ENCODE measurements at places on chromosomes 6 and 20.

DNA sequence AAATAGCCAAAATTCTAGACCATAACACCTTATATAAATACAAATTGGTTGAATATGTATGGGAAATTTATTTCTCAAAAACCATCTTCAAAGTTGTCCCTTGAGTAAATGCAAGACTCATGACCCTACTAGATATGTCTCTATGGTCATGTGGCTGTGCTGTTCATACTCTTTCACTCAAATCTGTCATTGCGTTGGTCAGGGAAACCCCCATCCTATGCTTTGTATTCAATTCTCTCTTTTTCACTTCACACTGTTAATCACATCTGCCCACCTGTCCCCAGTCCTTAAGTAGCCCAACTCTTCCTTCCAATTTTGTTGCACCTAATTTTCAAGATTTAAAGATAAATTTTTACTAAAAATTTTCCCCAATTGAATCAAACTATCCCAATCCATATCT, 51.0 kb downstream of the RPS12 start:
- no peak for DNase-seq

- DNase-seq = no peak
Measured at GRCh38 chr6:37492236-37492972, 7.3 kb downstream of the CCDC167 start.

DNA sequence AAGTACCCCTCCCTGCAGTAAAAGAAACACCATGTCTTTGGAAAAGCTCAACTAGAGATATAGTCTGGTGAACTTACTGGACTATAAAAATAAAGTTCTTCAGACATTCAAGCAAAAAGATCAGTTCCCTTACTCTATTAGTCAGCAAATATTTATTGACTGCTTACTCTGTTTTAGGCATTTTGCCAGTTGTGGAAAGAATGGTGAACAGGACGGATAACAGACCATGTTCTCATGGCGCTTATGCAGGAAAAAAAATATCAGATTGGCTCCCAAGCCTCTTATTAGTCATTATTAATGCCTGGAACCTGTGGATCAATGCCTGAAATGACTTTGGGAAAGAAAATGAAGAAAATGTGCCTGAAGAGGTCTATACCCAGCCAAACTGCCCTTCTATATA, 282.2 kb upstream of the EPHA7 start:
- DNase-seq = peak; percentile 14

DNA sequence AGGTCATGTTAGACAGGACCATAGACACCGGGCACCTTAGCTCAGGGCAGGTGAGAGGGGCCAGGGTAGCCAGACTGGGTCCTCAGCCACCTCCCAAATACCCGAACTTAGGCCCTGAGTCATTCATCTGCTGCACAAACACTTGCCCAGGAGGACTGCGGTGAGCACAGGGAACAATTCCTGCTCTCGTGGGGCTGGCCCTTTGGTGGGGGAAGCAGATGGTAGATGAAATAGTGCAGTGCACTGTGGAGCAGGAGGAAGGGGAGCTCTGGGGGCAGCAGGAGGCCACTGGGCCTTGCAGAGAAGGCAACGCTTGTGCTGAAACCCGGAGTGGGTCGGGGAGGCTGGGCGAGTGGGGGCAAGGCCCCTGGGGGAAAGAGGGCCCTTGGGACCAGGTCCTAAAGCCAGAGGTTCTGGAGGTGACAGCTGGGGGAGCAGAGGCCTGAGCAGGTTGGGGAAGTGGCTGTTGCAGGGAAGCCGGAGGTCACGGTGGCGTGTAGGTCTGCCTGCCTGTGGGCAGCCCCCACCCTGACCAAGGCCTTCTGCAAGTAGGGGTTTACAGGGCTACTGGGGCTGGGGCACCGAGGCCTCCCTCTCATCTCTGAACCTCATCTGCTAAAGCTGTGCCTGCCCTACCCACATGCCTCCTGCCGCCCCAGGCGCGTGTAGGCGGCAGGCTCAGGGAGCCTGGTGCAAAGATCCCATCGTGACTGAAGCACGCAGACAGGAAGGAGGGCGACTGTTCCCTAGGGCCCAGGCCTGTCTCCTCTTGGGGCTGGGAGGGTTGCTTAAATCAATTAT, 4.7 kb upstream of the NPBWR2 start:
- DNase-seq = no peak

- DNase-seq = no peak
Measured at GRCh38 chr6:74973591-74973990, 232.3 kb downstream of the COL12A1 start.

GRCh38 chr20:43936805-43937204, 22.2 kb downstream of the TOX2 start:
- no peak for DNase-seq

GRCh38 chr6:10151144-10151915, 263.5 kb downstream of the TFAP2A start:
- peak; percentile 92 for DNase-seq

- no peak for DNase-seq
Measured at GRCh38 chr6:53960311-53960710, 150.9 kb upstream of the MLIP start.

DNA sequence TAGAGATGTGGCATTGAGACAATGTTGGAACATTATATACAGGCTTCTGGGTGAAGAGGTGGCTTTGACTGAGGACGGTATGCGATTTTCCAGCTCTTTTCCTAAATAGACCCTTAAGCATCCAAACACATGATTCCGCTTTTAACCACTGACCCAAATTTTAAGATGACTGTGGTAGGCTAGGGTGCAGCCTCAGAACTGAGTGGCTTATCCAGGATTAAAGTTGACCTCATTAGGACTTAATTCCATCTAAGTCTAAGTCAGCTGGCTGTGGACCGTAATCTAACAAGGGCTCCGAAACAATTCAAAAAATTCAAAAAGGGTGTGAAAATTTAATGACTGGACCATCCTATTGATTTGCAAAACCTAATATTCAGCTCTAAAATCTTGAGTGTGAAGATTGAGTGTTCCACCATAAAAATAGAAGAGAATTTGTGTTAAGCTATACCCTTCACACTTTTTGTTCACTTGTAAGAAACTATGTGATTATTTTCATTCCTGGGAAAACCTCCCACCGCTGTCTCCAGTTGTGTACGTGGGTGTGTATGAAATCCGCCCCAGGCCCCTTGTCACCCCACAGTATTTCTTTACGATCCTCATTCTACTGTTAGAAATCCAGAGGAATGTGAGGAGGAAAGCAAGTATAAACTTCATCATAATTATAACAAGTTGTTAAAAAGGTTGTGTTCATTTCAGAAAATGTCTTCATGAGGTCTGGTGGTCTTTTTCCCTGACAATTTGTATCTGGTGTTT, 2.7 kb downstream of the PCMTD2 start:
- no peak for DNase-seq

DNA sequence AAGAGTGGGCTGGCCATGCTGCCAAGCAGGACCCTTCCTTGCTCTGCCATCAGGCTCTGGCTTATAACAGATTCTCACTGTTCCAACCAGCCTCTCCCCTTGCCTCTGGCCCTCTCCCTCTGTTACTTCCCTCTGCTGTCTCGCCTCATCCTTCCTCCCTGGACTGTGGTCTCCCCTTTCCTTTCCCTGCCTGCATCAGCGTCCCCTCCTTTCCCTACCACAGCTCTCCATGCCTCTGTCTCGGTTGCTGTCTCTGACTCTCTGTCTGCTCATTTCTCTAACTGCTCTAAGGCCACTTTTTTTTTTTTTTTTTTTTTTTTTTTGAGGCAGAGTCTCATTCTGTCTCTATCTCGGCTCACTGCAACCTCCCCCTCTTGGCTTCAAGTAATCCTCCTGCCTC, 173.4 kb downstream of the PTPRT start:
- no peak for DNase-seq

GRCh38 chr6:56230976-56231566, 16.3 kb downstream of the COL21A1 start:
- no peak for DNase-seq

GRCh38 chr20:39993742-39994141, 695.3 kb downstream of the MAFB start:
- peak; percentile 96 for DNase-seq

- no peak for DNase-seq
Measured at GRCh38 chr6:14316651-14317386, 199.2 kb downstream of the CD83 start.

GRCh38 chr20:59004493-59004762, 2.6 kb downstream of the CTSZ start:
- no peak for DNase-seq

GRCh38 chr20:17643531-17644188, 38.4 kb downstream of the RRBP1 start:
- DNase-seq = no peak

DNA sequence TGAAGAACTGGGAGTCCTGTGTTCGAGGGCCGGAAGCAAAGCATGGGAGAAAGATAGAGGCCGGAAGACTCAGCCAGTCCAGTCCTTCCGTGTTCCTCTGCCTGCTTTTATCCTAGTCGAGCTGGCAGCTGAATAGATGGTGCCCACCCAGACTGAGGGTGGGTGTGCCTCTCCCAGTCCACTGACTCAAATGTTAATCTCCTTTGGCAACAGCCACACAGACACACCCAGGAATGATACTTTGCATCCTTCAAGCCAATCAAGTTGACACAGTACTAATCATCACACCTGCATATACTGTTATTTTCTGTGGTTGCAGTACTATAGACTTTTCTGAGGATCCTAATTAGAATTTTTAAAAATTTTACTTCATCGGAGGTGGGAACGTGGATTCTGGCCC, 21.3 kb downstream of the PCMTD2 start:
- DNase-seq = no peak

DNA sequence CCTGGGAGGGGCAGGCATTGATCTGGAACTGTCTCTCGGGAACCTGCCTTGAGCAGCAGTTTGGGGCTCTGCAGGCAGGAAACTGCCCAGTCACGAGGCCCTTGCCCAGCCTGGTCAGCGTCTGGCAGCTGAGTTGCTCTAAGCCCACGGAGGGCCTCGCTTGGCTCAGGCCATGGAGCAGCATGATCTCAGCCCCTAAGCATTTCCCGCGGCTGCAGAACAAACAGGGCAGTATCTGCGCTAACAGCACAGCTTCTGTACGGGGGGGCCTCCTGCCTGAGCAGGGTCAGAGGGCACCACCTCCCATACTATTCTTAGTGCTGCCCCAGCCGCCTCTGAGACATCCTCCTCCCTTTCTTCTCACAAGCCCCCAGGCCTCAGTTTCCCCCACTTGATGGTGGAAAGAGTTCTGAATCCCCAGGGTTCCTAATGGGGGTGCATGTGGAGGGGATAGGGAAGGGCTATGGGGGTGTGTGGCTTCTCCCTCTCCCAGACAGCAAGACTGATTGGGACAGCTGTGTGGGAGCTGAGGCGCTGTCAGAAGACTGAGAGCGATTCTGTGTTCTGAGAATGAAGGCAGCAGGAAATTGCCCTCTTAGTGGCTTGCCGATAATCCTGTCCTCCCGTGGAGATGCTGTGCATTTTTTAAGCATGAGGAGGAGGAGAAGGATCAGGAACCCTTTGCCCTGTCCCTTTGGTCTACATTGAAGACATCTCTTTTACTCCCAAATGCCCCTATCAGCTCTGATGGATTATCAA, 46.4 kb downstream of the MOCS1 start:
- DNase-seq = no peak

DNA sequence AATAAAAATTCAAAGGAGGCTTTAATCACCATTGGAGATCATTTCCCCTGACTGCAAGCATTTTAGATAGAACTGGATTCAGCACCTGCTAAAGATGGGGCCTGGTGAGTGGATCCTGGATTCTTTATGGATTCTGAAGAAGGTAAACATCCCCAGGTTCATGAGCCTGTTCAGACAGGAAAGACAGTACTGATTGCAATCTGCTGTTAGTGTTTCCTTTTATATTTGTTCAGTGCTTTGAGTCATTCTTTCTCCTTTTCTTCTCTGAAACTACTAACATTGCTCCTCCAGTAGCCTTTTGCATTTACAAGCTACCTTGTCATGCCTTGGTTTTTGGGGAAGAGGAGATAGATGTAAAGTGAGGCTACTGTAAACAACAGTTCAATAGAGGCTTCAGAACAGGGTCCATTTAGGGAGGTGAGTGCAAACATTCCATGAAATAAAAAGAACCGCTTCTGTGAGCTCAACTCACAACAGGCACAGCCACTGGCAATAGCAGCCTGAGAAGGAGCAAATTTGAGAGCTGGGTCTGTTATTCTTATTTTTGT, 66.4 kb upstream of the PRL start:
- DNase-seq = peak; percentile 72

DNA sequence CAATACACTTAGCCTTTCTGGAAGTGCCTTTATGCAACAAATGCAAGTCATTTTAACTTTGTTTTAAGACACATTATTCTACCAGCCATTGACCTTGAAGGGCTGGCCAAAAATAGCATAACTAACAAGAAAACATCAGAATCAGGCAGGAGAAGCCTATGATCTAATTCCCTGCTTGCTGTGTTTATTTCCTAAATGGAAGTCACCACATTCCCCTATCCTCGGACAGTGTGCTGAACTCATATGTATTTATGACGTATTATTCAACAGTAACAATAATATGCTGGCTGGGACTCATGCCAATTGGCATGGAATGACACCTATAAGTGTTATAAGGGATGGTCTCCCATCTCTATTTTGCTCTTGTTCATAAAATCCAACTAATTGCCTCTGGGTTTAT, 140.7 kb downstream of the MAP3K7 start:
- DNase-seq = peak; percentile 88

DNA sequence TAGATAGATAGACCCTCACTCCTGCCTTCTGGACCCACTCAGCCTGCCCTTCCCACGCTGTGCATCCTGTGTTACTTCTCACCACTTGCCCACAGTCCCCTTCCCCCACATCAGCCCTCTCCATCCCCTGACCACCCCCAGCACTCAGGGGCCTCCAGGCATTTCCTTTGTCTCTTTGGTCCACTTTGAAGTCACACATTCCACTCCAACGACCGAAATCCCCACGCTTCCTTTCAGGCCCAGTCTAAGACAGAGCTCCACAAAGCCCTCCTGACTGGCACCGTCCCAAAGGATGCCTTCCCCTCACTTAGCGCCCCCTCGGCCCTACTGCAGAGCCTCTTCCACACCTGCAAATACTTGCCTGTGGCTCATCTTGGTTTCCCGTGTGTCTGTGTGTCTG, 83.8 kb downstream of the FOXF2 start:
- no peak for DNase-seq

GRCh38 chr6:33903579-33903978, 99.8 kb upstream of the MLN start:
- DNase-seq = no peak

DNA sequence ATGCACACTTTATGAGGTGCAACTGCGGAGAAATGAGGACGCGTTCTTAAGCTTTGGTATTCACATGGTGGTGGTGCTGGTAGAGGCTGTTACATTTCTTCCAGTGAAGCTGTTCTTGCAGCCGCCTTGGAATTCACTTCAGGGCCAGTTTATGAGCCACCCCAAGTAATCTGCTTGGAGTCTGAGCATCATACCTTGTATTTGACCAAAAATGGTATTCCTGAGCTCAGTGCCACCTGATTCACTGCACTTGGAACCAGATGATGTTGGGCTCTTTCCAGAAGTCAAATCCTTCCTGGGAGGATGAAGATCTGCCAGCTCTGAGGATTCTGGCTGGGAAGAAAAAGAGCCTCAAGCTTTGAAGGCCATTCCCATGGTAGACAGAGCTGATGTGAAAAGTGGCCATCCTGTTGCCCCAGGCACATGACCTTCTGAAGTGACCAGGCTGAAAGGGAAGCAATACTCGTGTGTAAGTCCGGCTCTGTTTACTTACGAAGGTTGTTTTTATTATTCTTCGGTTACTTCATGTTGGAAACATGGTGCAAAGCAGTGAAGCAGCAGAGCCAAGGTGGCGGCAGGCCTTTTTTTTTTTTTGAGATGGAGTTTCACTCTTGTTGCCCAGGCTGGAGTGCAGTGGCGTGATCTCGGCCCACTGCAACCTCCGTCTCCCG, 7.7 kb downstream of the MANBAL start:
- DNase-seq = no peak
